Upper lobe of left lung (tissue), 6 donors: ENCODE measurements at places on chromosomes 1 and 21. TPM values are rescaled to one million over a fixed set of nuclear protein-coding genes. Genes with fewer than 3 reads are reported as not detected.

PKP1 gene
- 3.7 TPM for total RNA-seq

GRCh38 chr1:116487031-116487430, 83.8 kb downstream of the CD58 start:
- H3K27me3 ChIP-seq: no peaks in the 10 kb centered on the region
- peaks cover 17% of the 10 kb centered on the region for H3K4me1 ChIP-seq
- no peak overlapping the region for H3K4me3 ChIP-seq
- no peak overlapping the region for H3K27ac ChIP-seq
- no peaks in the 10 kb centered on the region for H3K36me3 ChIP-seq
- DNase-seq: no peak

- no peaks in the 10 kb centered on the region for H3K4me1 ChIP-seq
- H3K27me3 ChIP-seq: no peaks in the 10 kb centered on the region
- H3K4me3 ChIP-seq: no peak overlapping the region
- H3K27ac ChIP-seq: no peak overlapping the region
- no peaks in the 10 kb centered on the region for H3K36me3 ChIP-seq
These were observed 54.4 kb downstream of the CNIH3 start for GRCh38 chr1:224670506-224670905.

SLC2A5 gene
- 0.39 TPM for total RNA-seq

DNA sequence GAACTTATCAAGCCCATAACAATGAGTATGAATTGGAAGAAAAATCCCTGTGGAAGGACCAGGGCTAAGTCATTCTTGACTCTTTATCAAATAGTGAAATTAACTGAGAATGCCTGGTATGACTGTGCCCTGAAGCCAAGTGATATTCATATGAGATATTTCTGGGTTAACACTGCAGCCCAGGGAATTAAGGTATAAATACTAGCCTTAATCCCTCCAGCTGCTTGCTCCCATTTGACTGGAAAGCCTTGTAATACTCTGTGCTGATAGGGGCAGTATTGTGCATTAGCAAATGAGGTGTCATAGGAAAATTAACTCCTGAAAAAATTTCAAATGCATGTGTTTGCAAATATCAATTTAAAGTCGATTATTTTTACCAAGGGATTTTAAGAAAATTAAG, 568.8 kb downstream of the LMO4 start:
- no peaks in the 10 kb centered on the region for H3K36me3 ChIP-seq
- H3K4me3 ChIP-seq: no peak overlapping the region
- no peak overlapping the region for H3K27ac ChIP-seq
- DNase-seq: no peak
- H3K27me3 ChIP-seq: no peaks in the 10 kb centered on the region

GRCh38 chr1:117678246-117678977, 72.6 kb downstream of the TENT5C start:
- DNase-seq: no peak
- H3K4me3 ChIP-seq: no peak overlapping the region
- H3K4me1 ChIP-seq: no peaks in the 10 kb centered on the region

- no peak overlapping the region for H3K27ac ChIP-seq
- H3K4me3 ChIP-seq: no peak overlapping the region
- H3K27me3 ChIP-seq: no peaks in the 10 kb centered on the region
- DNase-seq: no peak
These were observed 406.7 kb downstream of the NTNG1 start for GRCh38 chr1:107547363-107548155.

GRCh38 chr1:197850042-197850441, 52.4 kb upstream of the C1orf53 start:
- no peaks in the 10 kb centered on the region for H3K4me1 ChIP-seq
- no peak overlapping the region for H3K4me3 ChIP-seq
- H3K27me3 ChIP-seq: no peaks in the 10 kb centered on the region
- no peak overlapping the region for H3K27ac ChIP-seq
- no peak for DNase-seq
- no peaks in the 10 kb centered on the region for H3K36me3 ChIP-seq

- H3K4me3 ChIP-seq: no peak overlapping the region
- no peak overlapping the region for H3K27ac ChIP-seq
- no peaks in the 10 kb centered on the region for H3K36me3 ChIP-seq
- no peak for DNase-seq
- H3K4me1 ChIP-seq: no peaks in the 10 kb centered on the region
These were observed 125.7 kb upstream of the PBX1 start for GRCh38 chr1:164433141-164433817.

GRCh38 chr1:173868266-173869020, at the start of gene ZBTB37:
Gene ZBTB37, plus strand, starts transcription at chr1:173868380. Its CDS starts 1,846 bp downstream, at chr1:173870226.
- DNase-seq: peak; percentile 96
- H3K36me3 ChIP-seq: peaks cover 34% of the 10 kb centered on the region
- peak within 1 kb of the TSS; percentile 80 for H3K4me3 ChIP-seq
- peak within 1 kb of the TSS; percentile 98 for H3K27ac ChIP-seq
- no peaks in the 10 kb centered on the region for H3K27me3 ChIP-seq
- peaks cover 43% of the 10 kb centered on the region for H3K4me1 ChIP-seq

GUCA2B gene
- not detected for total RNA-seq

CD247 gene
- total RNA-seq: 5.0 TPM

CA6 gene
- total RNA-seq: not detected

DNA sequence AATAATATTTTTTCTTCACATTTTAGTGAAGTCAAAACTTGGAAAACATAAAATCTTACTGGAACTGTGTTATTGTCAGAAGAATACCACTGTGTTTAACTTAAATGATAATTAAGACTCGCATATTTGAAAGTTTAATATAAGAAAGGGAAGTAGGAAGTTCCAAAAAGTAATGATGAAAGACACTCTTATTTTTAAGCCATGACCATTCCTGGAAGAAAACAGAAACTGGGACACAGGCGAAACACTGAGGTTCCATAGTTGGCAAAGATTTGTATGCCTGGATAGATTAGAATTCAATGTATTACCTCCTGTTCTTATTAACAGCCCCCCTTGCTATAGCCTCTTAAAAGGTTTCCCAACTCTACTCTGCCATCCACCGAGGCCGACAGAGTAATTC, 271.2 kb downstream of the DPYD start:
- H3K36me3 ChIP-seq: no peaks in the 10 kb centered on the region
- no peak overlapping the region for H3K27ac ChIP-seq
- no peak overlapping the region for H3K4me3 ChIP-seq
- no peaks in the 10 kb centered on the region for H3K4me1 ChIP-seq
- DNase-seq: no peak
- H3K27me3 ChIP-seq: no peaks in the 10 kb centered on the region
